Upper lobe of right lung (tissue), 1 donor: ENCODE measurements at places on chromosomes 2 and 18. TPM values are rescaled to one million over a fixed set of nuclear protein-coding genes. Genes with fewer than 3 reads are reported as not detected.

Gene THUMPD2
- total RNA-seq: 10.7 TPM

Gene ORMDL1
- 65.0 TPM for total RNA-seq

Gene FABP1
- total RNA-seq: not detected

- DNase-seq: peak; percentile 66
- peaks cover 5% of the 10 kb centered on the region for H3K4me1 ChIP-seq
- no peak overlapping the region for H3K4me3 ChIP-seq
- H3K27ac ChIP-seq: no peak overlapping the region
Measured at GRCh38 chr2:237561221-237561620, 5.2 kb upstream of the PRLH start.

DNA sequence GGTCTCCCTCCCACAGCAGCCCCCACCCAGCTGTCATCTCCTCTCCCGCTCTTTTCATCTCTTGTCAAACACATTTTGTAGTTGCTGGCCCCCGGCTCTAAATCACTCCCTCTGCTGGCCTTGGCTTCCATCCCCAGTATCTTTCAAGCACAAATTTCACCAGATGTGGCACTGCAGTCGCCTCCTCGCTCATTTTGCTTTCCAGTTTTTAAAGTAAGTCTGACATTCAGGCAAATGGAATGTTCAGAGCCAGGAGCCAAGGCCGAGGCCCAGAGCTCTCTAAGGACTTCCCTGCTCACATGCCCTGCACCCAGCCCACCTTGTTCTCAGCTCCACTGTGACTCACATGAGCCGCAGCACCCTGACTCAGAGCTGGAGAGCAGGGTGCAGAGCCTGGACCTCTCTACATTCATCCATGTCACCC is 158.4 kb downstream of the GALNT14 start:
- DNase-seq: no peak
- no peaks in the 10 kb centered on the region for H3K27me3 ChIP-seq
- H3K4me3 ChIP-seq: no peak overlapping the region
- no peaks in the 10 kb centered on the region for H3K36me3 ChIP-seq
- no peak overlapping the region for H3K27ac ChIP-seq

GRCh38 chr2:5254791-5255332 is 437.3 kb upstream of the SOX11 start:
- no peak for DNase-seq
- no peak overlapping the region for H3K27ac ChIP-seq
- no peaks in the 10 kb centered on the region for H3K27me3 ChIP-seq
- H3K4me3 ChIP-seq: no peak overlapping the region
- no peaks in the 10 kb centered on the region for H3K36me3 ChIP-seq
- H3K4me1 ChIP-seq: no peaks in the 10 kb centered on the region

GRCh38 chr2:88620015-88620414 is 7.2 kb downstream of the EIF2AK3 start:
- H3K27ac ChIP-seq: no peak overlapping the region
- H3K4me1 ChIP-seq: peaks cover 24% of the 10 kb centered on the region

DNA sequence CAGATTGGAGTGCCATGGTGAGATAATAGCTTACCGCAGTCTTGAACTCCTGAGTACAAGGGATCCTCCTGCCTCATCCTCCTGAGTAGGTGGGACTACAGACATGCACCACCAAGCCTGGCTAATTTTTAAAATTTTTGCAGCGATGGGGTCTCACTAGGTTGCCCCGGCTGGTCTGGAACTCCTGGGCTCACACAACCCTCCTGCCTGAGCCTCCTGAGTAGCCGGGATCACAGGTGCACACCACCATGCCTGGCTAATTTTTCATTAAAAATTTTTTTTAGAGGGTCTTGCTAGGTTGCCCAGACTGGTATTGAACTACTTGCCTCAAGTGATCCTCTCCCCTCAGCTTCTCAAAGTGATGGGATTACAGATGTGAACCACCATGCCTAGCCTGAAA is 27.8 kb downstream of the RAB31 start:
- H3K4me3 ChIP-seq: no peak overlapping the region
- H3K27me3 ChIP-seq: no peaks in the 10 kb centered on the region
- peaks cover 5% of the 10 kb centered on the region for H3K36me3 ChIP-seq

DNA sequence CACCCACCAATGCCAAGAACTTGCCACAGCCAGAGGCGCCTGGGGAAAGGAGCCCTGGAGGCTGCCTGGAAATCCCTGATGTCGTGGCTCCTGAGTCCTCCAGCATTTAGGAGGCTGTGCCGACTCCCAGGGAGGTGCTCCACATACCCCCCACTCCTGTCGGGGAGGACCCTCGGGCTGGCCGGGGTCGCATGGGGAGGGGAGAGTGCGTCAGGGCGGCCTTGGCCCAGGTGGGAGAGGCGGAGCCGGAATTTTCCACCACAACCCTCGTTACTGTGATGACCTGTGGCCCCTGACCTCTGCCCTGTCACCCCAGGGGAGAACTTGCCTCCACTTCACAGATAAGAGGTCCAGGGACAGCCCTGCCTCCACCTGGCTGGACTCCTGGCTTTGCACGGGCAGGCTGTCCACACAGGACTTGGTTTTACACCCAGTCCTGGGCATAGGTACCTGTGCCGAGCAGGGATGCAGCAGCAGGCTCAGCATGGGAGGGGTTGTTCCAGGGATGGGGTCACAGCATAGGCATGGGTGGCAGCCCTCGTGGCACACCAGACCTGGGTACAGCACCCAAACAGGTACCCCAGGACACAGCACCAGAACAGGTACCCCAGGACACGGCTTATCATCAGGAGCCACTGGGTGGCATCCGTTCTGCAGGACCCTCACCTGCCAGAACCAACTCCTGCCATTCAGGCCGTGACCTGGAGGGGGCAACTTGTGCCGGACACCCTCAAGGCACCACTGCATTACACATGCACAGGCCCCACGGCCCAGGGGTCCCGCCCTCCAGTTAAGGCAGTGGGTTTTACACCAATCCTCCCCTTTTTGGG is 12.3 kb upstream of the AGXT start:
- H3K27me3 ChIP-seq: no peaks in the 10 kb centered on the region
- no peak overlapping the region for H3K27ac ChIP-seq
- no peak overlapping the region for H3K4me3 ChIP-seq
- no peaks in the 10 kb centered on the region for H3K36me3 ChIP-seq
- no peak for DNase-seq

DNA sequence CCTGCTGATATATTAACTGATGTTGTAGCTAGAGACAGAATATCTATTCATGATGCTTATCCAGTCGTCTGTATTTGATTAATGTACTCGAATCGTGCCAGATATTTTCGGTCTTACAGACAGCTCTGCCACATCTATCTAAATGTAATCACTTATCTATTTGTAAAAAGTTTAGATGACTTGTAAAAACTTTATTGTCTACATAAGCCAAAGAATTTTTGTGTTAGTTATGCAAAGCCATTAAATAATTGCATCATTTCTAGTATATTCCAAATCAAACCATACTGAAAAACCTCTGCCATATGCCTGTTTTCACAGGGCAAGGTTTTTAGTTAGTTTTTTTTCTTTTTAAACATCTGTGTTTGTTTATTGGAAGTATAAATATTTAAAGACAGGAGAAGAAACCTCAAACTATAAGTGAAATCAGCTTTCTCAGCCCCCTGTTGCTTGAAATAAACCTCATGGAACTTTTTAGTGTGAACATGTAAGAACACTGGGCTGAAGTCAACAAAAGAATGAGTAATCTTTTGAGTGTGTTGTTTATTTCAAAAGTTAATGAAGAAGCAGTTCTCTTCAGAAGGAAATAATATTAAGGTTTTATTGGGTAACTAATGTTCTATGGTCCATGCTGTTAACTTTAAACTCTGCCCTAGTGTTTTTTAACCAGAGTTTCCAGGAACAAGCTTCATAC is 657.6 kb upstream of the SYT4 start:
- H3K36me3 ChIP-seq: no peaks in the 10 kb centered on the region
- H3K4me1 ChIP-seq: no peaks in the 10 kb centered on the region
- H3K27ac ChIP-seq: no peak overlapping the region
- DNase-seq: no peak
- no peaks in the 10 kb centered on the region for H3K27me3 ChIP-seq
